ENCODE measurements at places on chromosomes 2 and 18.
A peak's percentile ranks its signal among the peaks of the same experiment; 100 is the strongest.

DNA sequence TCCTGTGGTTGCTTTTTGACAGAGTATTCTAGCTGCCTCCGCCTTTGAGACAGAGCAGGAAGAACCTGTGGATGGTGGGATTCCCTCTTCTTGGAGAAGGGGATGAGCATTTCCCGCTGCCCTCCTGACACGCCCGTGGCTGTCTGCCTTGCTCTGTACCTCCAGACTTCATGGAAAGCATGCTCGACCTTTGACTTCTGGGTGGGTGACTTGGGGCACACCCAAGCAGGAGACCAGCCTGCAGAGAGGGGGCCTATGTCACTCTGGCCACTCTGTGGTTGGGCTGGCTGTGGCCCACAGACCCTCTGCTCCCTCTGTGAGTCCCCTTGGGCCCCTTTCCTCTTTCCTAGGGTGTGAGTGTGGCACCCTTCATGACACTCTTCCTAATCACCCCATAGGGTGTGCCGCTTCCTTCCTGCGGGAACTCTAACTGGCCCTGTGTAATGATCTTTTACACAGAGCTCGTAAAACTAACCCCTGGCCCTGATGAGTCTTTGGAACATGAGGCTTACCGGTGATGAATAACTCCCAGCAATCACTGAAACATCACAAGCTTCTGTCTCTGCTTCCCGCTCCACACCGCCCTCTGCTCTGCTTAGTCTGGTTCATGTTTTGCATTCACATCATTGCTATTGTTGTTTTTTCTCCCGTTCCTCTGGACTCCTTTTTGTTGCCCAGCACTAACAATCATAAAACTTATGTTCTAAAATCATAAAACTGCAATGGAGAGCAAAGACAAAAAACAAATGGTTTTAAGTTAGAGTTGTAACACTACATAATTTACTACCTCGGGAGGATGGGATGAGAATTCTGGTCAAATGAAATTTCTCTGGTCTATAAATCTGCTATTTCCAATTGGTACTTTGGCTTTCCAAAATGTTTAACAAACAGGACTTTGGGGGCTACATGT is 101.1 kb downstream of the SH3YL1 start:
- DNase-seq: no peak

DNA sequence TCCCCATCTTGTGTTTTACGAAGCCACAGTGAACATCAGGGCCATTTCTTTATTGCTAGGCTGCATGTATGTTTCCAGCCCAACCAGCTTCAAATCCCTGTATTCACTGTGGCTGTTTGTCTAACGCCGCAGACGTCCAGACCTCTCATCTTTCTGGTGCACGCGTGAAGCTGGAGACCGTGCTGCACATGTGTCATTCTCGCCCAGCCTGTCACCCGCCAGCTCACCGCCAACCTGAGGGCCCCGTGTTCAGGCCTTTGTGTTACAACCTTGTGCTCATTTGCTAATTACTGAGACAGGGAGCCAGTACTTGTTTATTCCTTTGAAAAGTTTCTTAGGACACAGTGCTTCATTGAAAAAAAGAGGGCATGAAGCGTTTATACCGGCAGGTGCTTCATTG is 21.4 kb downstream of the SALL3 start:
- no peak for DNase-seq

GRCh38 chr2:231034291-231034882 is 2.9 kb upstream of the C2orf72 start:
- DNase-seq: no peak

- peak; percentile 88 for DNase-seq
Measured at GRCh38 chr2:237474931-237475703, 11.9 kb upstream of the MLPH start.

DNA sequence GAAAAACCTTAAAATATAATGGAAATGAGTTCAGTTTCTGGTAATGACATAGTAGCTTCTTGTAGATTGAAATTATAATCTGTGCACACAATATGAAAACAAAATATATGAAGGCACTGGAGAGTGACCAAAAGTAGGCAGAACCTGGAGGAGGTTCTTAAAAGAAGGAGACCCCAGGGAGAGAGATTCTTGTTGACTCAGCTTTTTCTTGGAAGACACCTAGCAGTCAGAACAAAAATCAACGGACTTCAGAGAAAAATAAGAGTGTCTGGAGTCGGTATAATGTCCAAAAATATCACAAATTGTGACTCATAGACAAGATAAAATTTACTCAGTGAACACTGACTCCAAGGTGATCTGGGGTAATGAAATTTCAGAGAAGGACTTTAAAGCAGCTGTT is 286.5 kb downstream of the CCDC178 start:
- no peak for DNase-seq

GRCh38 chr18:63832470-63832869 is 55.0 kb upstream of the SERPINB2 start:
- DNase-seq: no peak

GRCh38 chr2:130389358-130389757 is 33.5 kb downstream of the PTPN18 start:
- DNase-seq: no peak

GRCh38 chr2:69178756-69179155 is 165.8 kb downstream of the ANTXR1 start:
- no peak for DNase-seq

GRCh38 chr2:200578778-200579177 is 7.0 kb upstream of the AOX1 start:
- no peak for DNase-seq

DNA sequence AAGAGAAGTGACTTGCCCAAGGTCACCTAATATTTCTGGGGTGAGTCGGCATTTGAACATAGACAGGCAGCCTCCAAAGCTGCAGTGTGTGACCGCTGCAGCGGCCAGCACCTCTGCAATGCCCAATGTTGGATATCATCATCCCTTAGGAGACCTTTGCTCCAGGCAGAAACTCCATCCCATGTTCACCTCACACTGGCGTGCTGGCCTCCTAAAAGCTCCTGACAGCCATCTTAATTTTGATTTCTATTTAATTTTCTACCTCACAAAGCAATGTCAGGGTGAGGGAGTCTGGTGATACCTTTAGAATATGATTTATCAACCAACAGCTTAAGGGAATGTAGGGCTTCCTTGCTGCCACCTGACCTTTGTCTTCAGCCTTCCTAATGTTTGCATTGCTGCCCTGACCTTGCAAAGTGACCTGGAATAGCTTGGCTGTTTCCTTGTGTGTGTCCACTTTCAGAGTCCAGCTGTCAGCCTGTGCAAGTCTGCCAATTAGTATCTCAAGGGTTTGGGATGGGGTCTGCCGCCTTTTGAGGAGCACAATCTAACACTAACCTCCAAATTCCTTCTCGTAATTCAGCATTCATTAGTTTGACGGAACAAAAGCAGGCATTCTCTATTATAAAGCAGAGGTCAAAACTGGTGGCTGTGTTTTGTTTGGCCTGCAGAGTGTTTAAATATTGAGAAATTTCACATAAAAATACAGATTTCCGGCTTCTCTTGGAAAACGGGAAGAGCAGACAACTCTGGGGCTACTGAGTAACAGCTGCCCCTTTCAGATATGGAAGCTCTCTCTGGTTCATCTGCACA is 127.6 kb downstream of the PLEKHM3 start:
- no peak for DNase-seq

- DNase-seq: no peak
Measured at GRCh38 chr18:74303936-74304335, 11.7 kb upstream of the C18orf63 start.

DNA sequence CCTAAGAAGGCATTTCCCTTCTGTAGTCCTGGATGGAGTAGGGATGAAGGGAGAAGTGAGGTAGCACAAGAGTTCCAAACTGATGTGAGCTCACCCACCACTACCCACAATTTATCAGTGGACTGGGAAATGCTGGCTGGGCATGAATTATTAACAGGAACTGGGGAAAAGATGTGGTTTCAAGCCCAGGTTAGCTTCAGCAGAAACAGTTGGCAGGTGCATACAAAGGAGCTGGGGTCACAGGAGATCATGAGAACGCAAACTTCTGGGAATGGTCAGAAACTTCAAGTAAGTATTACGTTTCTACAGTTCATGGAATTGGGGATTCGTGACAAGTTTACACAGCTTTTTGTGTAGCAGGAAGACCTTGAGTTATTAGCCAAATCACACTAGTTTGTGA is 5.4 kb downstream of the CCDC141 start:
- DNase-seq: no peak

- DNase-seq: peak; percentile 62
Measured at GRCh38 chr18:26813043-26813442, 52.5 kb downstream of the AQP4 start.

- no peak for DNase-seq
Measured at GRCh38 chr2:135708159-135708558, 33.5 kb upstream of the UBXN4 start.

GRCh38 chr2:49050265-49050664 is 104.0 kb downstream of the FSHR start:
- DNase-seq: no peak

DNA sequence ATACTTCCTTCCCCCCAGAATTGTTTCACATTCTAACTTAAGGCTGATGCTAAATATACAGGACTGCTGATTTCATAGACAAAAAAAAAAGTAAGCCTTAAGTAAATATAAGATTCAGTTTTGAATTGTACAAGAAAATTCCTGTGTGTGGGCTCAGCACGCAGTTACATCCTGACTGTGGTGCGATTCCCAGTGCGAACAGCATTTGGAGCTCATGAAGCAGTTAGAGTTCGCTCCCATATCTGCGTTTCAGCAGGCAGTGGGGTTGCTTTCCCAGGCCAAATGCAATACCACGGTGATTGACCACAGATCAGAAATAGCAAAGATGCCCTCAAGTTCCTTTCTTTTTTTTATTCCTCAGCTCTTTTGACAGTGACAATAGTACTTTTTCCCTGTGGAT is 75.6 kb downstream of the SATB2 start:
- DNase-seq: no peak

GRCh38 chr2:201964631-201965206 is 68.9 kb upstream of the FZD7 start:
- no peak for DNase-seq

DNA sequence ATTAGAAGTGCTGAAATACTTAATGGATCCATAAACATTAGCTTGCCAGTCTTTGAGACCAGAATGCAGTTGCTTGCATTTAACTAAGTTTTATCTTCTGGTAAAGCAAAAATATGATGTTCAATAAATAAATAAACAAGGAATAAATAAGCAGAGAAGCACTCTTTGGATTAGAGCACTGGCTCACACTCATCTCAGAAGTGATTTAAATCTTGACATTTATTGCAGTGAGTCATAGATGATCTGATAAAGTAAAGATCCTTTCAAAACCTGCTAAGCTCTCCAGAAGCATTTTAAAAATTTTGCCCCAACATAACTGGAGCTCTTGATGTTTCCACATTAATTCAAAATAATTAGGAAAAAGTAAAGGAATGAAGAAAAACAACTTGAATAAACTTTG is 66.8 kb downstream of the KYNU start:
- no peak for DNase-seq

- DNase-seq: no peak
Measured at GRCh38 chr2:215262741-215263362, 49.0 kb upstream of the ATIC start.

DNA sequence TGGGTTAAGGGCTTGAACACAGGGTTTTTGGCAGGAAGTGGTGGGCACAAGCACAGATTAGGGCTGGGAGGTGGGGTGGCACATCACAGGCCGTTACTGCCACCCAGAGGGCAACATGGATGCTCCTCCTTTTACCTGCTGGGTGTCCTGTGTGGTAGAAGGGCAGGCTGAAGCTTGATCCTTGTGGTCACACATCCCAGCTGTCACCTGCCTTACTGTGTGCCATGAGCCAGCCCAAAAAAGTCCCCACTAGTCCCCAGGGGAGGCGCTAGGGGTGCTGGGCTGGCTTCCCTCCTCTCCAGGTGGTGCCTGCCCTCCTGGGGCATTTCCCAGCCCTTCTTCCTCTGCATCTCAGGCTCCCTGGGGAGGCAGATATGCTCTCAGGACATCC is 50.5 kb upstream of the ALPP start:
- DNase-seq: no peak

DNA sequence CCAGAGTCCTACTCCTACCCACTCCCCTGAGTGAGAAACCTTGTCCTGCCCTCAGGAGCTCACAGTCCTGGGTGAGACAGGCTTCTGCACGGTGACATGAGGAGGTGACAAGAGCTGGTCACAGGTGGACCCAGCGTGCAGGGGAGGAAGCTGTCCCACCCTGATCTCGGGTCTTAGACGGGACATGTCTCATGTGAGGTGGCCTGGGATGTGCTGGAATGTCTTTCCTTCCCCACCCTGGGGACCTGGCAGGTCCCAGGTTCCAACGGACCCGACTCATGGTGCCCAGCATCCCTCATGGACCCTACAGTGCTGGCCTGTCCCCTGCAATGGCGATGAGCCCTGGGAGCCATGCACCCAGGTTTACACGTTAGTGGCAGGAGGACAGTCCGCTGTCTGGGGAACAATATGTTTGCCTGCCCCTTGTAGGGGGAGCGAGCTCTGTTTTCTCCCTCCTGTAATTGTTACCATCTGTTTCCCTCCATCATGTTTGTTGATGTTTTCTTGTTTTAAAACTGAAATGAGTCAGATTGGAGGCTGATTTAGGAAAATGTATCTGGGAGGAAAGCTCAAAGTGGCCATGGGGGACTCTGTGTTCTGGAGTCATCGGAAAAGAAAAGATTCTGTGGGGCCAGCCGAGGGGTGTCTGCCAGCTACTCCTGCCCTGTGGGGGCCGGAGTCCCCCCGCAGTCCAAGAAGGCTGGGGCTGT is 238.1 kb downstream of the KLHL29 start:
- DNase-seq: no peak

DNA sequence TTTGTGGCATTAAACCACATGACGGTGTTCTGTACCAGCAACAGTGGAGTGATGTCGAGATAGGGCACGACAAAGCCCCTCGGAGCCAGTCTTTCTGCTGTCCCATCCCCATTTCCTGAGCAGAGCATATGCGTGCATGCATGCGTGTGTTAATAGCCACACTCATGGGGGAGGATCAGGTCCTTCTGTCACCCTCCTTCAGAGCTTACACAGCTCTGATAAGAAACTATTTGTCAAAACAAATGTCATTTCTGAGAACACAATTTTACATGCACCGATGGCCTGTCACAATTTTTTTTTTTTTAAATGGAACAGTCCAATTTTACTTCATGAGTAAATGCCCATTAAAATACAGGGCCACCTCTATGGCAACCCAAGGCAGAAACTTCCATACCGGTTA is 95.9 kb upstream of the ZBTB14 start:
- DNase-seq: no peak

DNA sequence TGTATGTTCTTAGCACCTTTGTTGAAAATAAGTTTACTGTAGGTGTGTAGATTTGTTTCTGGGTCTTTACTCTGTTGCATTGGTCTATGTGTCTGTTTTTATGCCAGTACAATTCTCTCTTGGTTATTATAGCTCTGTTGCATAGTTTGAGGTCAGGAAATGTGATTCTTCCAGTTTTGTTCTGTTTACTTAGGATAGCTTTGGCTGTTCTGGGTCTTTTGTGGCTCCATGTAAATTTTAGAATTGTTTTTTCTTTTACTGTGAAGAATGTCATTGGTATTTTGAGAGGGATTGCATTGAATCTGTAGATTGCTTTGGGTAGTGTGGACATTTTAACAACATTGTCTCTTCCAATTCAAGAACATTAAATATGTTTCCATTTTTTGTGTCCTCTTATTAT is 69.1 kb downstream of the ANKRD62 start:
- DNase-seq: no peak

- no peak for DNase-seq
Measured at GRCh38 chr2:54429811-54430551, 26.1 kb upstream of the SPTBN1 start.
